ENCODE measurements at places on chromosomes 16 and 17. TPM values are rescaled to one million over a fixed set of nuclear protein-coding genes. Genes with fewer than 3 reads are reported as not detected.

Gene RNF157
- total RNA-seq: 22.0 TPM

Gene TAC4
- not detected for total RNA-seq

Gene SLC4A1
- not detected for total RNA-seq

Gene RASL10B
- 1.1 TPM for total RNA-seq

Gene HS3ST2
- not detected for total RNA-seq

Gene CACNA1H
- 1.7 TPM for total RNA-seq

All from activated naive CD4-positive, alpha-beta T cell treated with anti-CD3 and anti-CD28 coated beads, Interleukin-2, amount 50 U/mL, for 72 hours (primary cell).